ENCODE measurements at places on chromosomes 5 and 9.
A peak's percentile ranks its signal among the peaks of the same experiment; 100 is the strongest.

- peak; percentile 26 for DNase-seq
Observed at GRCh38 chr5:3031733-3032378, 280.4 kb upstream of the IRX2 start.

- peak; percentile 63 for DNase-seq
Observed at GRCh38 chr9:36127652-36128244, 8.8 kb upstream of the GLIPR2 start.

DNA sequence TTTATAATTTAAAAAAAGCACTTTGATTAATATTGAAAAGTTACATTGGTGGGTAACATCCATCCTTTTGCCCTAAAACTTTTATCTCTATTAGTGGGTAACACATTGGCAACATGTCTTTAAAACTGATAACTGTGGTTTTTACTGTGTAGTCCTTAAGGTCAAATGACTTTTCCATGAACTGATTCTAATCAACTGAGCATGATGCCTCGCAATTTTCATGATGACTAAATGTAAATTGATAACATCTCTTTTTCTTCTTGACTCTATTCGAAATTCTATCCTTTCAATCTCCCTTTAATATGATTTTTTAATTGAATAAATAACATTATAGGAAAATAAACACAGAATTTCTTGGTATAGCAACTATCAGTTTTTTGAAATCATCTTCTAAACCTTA is 6.3 kb upstream of the IL5 start:
- DNase-seq = no peak

GRCh38 chr9:84122572-84122971 is 142.0 kb downstream of the RMI1 start:
- DNase-seq = no peak

DNA sequence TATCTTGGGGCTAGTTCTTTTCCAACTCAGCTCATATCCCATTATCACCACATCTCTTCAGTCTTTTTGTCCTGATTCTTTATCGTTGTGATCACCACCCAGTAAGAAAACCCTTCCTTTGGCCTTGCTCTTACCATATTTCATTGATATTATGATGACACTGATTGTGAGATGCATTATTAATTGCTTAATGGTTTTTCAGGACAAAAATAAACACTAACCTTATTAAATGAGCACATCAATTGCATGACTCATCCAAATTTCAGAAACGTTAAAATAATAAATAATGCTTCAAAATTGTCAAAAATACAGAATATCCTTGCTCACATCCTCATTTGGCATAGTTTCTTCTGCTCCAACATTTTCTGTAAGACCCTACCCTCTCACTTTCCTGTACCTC is 270.7 kb downstream of the PDE4D start:
- DNase-seq = no peak

GRCh38 chr5:63854076-63854475 is 108.2 kb downstream of the HTR1A start:
- DNase-seq = no peak

- no peak for DNase-seq
Observed at GRCh38 chr9:23044549-23044948, 597.9 kb downstream of the DMRTA1 start.

GRCh38 chr9:112831969-112832368 is 58.7 kb downstream of the SLC46A2 start:
- no peak for DNase-seq

DNA sequence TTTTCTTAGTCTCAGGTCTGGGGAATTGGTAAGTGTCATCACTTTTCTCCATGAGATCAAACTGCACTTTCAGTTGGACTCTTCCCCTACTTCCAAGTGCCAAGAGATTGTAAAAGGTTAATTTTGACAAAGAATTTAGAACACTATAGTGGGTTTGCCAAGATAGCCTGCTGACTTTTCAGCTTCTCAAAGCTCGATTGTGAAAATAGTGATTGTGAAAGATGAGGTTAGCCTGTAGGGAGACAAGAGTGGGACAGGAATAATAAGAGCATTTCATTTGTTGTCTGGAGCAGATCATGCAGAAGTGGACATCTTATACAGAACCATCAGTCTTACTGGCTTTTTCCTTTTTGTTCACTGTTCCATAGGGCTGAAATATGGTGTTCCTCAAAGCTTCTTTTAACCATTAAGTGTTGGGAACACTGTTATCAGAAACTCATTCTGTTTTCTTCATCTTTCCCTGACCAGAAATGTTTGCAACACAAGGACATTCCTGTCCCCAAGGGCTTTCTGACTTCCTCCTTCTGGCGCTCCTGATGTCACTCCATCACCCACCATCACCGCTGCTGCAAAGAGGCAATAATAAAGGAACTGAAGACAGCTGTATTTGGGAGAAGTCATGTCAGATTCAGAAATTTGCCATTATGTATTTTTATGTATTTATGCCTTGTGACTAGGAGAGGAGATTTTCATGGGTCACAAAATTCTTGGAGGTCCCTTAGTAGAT is 11.6 kb upstream of the SPTAN1 start:
- no peak for DNase-seq

DNA sequence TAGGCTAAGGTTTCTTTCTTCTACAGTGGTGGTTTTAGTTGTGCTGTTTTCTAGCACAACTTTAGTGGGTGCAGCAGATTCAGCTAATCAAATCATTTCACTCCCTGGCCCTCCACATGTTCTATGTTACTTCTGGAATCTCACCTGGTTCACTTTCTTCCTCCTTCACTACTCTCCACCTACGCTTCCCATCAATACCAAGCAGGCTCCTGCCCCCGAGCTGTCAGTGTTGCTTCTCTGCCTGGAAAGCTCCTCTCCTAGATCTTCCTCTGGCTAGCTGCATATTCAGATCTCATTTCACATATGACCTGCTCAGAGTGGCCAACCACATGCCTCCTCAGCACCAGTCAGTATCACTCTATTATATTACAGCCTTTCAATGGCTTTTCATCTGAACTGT is 19.6 kb upstream of the GABRB2 start:
- no peak for DNase-seq

DNA sequence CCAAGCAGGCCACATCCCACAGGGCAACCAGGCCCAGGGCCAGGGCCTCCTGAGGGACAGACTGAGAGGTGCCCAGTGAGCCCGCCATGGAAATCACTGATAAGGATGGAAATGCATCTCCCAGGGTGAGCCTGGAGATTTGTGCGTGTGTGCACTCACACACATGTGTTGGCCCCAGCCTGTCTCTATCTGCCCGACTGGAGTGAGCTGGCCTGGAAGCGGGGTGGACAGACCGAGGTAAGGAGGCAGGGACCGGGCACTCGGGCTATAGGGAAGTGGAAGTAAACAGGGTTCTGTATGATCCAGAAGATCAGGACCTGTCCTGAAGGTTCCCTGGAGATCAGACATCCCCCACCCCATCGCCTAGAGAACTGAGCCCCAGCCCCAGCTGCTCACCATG is 17.4 kb downstream of the GFI1B start:
- no peak for DNase-seq

GRCh38 chr9:116238225-116238624 is 84.6 kb downstream of the PAPPA start:
- DNase-seq = no peak

- no peak for DNase-seq
Observed at GRCh38 chr5:93395010-93395409, 186.0 kb downstream of the NR2F1-AS1 start.

- DNase-seq = no peak
Observed at GRCh38 chr9:91360551-91361290, 997 bp downstream of the AUH start.

DNA sequence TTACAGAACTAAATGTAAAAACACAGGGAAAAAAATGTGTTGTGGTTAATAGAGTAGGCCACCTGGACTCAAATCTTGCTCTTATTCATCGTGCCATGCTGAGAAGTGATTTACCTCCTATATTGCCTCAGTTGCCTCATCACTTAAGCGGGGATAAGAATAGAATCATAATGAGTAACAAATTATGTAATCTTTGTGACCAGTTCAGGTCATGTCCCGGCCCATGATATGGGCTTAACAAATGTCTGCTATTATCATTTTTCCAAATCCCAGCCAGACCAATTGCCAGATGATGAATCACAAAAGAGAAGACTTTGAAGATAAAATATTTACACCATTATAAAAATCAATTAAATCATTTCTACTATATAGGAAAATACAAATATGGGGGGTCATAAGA is 89.8 kb downstream of the CDH6 start:
- DNase-seq = no peak

DNA sequence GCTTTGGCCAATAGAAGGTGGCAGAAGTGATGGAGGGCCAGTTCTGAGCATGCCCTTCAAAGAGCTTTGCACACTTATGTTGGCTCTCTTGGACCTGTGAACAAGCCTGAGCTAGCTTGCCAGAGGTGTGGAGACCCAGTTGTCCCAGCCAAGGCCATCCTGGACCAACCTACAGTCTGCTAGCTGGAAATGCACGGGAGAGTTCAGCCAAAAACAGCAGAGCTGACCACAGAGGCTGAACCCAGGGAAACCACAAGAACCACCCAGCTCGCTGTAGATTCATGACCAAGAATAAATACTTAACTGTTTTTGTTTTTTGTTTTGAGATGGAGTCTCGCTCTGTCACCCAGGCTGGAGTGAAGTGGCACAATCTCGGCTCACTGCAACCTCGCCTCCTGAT is 65.4 kb upstream of the HAND1 start:
- DNase-seq = no peak

DNA sequence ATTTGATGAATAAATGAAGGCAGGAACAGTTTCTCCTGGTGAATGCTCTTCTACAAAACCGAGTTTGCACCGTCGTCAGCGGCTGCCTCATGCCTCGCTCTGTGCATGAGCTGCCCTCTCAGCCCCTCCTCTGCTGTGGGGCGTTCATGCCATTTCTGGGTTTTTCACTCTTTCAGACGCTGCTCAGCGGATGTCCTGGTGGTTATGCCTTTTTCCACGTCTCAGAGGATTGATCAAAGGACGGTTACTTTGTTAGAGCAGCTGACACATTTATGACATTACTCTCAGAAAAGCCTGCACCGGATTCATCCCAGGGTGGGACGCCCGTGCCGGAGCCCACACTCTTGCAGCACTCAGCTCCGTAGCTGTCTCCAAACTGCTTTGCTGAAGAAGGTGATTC is 195.9 kb upstream of the PPP1R26 start:
- DNase-seq = no peak

GRCh38 chr9:117664419-117664818 is 39.8 kb upstream of the TLR4 start:
- DNase-seq = no peak

DNA sequence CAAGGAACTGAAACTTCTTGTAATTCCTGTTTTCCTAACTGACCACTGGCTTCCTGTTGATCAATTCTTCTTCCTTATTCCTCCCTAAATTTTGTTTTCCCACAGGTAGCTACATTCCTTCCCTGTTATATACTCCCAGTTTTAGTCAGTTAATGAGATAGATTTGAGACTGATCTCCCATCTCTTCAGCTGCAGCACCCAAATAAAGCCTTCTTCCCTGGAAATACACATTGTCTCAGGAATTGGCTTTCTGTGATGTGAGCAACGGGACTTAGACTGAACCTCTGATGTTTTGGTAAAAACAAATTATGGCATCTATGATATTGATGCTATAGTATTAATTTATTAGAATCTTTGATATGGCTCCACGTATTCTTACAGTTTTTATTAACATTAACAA is 617.3 kb upstream of the ST8SIA4 start:
- DNase-seq = no peak

DNA sequence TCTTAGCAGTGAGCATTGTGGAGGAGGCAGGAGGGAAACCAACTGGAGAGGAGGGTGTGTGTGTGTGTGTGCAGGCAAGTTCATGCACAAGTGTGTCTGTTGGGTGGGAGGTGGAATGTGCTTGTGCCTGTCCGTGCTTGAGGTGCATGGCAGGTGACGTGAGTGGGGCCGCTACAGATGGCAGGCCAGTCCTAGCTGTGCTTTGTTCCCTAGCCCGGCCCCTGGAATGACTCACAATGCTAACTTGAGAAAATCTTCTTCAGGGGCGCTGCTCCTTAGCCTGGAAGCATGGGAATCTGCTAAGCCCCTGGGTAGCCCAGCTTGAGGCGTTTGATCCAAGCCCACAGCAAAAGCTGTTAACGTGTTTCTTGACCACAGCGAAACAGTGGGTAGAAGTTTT is 25.0 kb upstream of the DMRT2 start:
- no peak for DNase-seq

- no peak for DNase-seq
Observed at GRCh38 chr5:68225911-68226545, 10.5 kb downstream of the PIK3R1 start.

- no peak for DNase-seq
Observed at GRCh38 chr5:107671742-107672210, 1.0 kb upstream of the EFNA5 start.

DNA sequence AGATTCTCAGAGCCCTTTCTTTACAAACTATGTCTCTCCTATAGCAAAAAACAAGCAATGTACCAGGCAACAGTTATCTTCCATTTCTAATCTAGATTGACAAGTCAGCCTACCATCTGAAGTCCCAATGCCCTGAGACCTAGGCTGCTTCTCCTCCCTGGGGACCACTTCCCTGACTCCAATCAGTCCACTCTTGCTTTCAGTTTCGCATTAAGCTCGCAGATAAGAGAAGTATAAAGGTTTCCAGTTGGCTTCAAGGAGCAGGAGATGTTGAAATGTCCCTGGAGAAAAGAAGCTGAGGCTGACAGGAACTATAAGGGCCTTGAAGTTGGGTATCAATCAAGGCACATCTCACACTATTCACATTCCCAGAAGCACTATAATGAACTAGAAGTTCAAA is 32.3 kb downstream of the ERP44 start:
- DNase-seq = no peak

- no peak for DNase-seq
Observed at GRCh38 chr5:75616371-75616881, 5.2 kb downstream of the ANKDD1B start.

GRCh38 chr9:96651626-96652025 is 3.5 kb downstream of the PRXL2C start:
- no peak for DNase-seq

DNA sequence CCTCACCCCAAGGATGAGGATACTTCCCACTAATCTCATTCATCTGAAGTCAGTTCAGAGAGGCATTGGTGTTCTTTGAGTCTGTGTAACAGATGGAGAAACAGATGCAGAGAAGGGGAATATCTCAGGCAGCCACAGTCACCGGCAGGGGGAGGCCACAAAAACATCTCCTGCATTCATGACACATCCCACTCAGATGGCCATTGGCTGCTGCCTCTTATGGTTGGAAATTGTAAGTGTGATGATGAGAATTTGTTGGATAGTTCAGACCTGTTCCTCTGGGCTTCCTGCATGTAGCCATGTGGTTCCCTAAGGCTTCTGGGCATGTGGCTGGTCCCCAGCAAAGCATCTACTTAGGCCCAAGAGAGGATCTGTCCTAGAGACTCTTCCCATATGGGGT is 45.9 kb upstream of the GABRP start:
- DNase-seq = no peak

DNA sequence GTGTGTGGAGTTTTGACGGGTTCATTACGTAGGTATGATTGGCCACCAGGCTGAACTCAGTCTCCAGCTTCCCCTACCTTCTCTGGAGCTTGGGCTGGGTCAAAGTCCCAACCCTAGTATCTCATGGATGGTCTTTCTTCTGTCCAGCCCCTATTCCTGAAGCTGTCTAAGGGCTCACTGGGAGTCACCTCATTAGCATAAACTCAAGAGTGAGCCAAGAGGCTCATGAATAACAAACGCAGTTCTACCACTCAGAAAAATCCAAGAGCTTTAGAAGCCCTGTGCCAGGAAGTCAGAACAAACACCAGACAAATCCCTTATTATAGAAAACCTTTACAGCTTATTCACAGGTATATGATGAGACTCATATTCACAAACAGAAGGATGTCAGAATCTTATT is 180.3 kb upstream of the NFIL3 start:
- no peak for DNase-seq

GRCh38 chr5:148855249-148856008 is 29.0 kb downstream of the ADRB2 start:
- no peak for DNase-seq

Measured in upper lobe of left lung (tissue), 6 donors.